ENCODE measurements at places on chromosomes 2 and 18.

GRCh38 chr2:9118383-9118960 is 88.1 kb upstream of the ASAP2 start:
- no peak for DNase-seq

DNA sequence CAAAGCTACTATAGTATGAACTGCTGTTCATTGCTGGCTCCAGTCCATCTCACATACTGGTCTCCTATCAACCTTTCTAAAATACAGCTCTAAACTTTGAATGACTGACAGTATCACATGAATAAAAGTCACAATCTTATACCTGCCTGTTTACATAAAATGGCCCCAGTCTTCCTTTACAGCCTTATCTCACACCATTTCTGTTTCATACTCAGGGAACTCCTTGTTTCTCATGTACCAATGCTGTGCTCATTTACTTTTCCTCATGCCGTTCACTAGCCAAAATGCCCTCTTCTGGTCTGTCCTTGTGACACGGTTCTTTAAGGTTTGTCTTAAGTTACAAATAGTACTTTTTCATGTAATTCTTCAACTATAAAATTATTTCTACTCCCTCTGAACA is 6.2 kb downstream of the ATP5MC3 start:
- DNase-seq, result no peak

GRCh38 chr2:226977775-226978190 is 141.9 kb downstream of the RHBDD1 start:
- DNase-seq, result no peak

DNA sequence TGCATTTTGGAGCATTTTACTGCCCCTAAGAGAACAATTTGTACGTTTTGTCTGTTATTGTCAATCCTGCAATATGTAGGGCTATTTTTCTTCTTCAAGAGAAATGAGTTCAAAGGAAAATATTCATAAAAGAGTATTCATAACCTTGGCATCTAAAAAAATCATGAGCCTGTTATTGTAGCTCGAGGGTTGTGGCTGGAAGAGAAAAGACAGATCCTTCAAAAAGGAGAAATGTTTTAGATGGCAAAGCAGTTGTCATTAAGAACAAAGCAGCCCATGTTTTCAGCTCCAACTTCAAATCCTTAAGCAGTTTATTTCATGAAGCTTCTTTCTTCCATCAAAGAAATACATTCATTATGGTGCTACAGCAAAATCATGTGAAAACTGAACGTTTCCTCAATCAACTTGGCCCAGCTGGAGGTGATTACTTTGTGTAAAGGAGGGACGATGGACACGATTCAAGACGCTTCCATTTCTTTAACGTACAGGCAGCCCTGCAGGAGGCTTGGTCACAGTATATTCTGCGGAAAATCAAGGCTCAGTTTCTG is 31.4 kb downstream of the QPCT start:
- DNase-seq, result no peak

DNA sequence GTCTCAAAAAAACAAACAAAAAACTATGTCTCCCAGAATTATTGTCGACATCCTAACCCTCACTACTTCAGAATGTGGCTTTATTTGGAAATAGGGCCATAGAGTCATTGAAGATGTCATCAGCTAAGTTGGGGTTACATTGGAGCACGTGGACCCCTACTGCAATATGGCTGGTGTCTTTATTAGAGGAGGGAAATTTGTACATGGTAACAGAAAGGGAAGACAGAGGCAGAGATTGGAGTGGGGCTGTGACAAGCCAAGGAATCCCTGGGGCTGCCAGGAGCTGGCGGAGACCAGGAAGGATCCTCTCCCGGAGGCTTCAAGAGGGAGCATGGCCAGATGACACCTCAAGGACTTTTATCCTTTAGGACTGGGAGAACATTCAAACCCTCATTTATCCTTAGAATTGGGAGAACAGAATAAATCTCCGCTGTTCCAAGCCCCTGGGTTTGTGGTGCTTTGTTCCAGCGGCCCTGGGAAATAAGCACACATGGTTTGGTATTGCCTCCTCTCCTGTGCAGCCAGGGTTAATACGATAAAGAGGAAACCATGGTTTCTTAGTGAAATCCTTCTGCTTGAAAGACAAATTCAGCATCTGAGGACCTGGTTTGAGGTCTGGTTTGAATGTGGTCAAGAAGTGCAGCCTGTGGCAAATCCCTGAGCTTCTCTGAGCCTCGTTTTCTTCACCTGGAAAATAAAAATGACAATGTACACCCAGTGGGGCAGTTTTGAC is 184.7 kb downstream of the MYCN start:
- DNase-seq, result no peak

DNA sequence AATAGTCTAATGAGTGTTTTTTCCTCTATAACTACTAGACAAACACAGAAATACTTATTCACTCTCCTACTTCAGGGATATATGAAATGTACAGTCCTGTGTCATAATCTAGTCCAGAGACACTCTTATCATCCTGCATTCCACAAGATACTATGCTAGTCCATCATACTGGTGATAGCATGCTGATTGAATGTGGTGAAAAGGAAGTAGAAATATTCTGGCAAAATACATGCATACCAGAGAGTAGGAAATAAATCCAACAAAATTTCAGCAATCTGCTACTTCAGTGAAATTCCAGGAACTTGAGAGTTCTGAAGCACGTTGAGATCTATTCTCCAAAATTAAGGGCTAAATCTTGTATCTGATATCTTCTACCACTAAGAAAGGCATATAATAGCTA is 353.9 kb downstream of the PID1 start:
- DNase-seq, result no peak

DNA sequence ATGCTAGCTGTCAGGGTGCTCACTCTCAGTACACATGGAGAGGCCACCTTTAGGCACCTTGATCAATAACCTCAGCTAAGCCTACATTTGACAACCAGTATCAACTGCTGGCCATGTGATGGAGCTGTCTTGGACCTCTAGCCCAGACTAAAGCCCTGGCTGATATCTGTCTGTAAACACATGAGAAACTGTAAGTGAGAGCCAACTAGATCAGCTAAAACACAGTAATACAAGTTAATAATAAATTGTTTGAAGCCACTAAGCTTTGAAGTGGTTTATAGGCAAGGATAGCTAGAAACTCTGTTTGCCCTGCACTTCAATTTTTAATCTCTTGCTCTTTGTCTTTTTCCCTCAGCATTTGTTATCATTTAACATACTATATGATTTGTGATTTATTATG is 407.1 kb downstream of the SPAG16 start:
- no peak for DNase-seq

GRCh38 chr2:20611077-20611843 is 39.6 kb downstream of the HS1BP3 start:
- no peak for DNase-seq

GRCh38 chr2:209141818-209142217 is 282.0 kb upstream of the MAP2 start:
- no peak for DNase-seq

DNA sequence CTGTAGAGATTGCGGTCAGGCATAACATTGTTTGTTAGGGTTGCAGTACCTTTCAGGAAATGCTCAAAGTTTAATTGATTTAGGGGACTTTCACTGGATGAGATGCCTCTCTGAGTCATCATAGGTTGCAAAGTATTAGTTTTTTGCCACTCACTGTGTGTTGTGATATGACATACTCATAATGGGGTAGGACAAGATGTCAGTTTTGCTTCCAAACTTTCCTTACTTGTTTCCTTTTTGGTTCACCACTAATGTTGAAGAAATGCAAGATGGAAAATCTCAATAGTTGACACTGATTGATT is 35.0 kb upstream of the PTH2R start:
- DNase-seq, result no peak

DNA sequence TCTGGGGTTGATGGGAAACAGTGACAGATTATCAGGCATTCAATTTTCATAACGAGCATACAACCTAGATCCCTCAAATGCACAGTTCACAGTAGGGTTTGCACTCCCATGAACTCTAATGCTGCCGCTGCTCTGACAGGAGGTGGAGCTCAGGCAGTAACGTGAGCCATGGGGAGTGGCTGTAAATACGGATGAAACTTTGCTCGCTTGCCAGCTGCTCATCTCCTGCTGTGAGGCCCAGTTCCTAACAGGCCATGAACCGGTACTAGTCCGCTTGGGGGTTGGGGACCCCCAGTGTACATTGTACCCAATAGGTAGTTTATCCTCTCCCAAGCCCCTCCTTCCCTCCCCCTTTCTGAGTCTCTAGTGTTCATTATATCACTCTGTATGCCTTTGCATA is 94.6 kb downstream of the PTH2R start:
- no peak for DNase-seq

Data from activated CD4-positive, CD25-positive, alpha-beta regulatory T cell treated with anti-CD3 and anti-CD28 coated beads, Interleukin-2, amount 50 U/mL, for 72 hours (primary cell).